NAMALWA (cell line): ENCODE measurements at places on chromosomes 1 and 21.

- DNase-seq: no peak
Measured at GRCh38 chr1:29607236-29607635, 370.9 kb downstream of the PTPRU start.

GRCh38 chr1:67582625-67583461 lies 102.2 kb upstream of the GADD45A start:
- no peak for DNase-seq

GRCh38 chr1:216346526-216346925 lies 76.7 kb downstream of the USH2A start:
- DNase-seq: no peak

DNA sequence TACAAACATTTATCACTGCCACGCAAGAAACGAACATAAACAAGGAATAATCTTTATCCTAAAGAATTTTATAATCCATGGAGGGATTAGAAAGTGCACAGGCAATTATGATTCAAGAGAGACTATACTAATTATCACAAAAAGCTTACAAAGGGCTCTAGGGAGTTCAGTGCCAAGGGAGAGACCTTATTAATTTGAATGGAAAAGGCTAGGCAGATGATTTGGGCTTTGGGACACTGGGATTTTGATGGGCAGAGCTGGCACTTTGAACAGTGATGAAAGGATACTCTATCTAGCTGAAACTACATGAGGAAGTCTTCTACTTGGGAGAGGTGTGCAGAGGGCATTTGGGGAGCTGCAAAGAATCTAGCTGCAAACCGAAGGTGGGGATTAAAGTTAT lies 48.9 kb upstream of the IVNS1ABP start:
- DNase-seq: no peak

DNA sequence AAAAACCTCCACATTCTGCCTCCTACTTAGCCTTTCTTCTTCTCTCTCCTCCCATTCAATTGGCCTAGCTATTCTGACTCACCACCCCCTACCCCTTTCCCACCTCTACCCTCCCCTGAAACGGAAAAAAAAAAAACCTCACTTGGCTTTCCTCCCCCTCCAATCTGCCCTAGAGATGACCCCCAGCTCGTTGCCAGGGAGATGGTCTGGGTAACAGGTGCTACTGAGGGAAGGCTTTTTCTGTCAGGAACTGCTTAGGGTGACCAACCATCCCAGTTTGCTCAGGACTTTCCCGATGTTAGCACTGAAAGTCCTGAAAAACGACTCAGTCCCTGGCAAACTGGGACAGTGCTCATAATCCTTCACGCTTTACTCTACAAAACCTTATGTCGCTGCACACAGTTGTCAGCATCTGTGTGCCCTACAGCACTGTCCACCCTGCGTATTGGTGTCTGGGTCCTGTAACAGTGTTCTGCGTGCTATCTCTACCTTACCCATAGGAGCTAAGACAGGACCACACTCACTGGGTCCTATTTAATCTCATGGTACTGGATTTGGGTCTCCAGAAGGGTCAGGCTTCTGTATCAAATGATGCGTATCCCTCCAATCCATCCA lies 7.7 kb upstream of the CADM3 start:
- no peak for DNase-seq

DNA sequence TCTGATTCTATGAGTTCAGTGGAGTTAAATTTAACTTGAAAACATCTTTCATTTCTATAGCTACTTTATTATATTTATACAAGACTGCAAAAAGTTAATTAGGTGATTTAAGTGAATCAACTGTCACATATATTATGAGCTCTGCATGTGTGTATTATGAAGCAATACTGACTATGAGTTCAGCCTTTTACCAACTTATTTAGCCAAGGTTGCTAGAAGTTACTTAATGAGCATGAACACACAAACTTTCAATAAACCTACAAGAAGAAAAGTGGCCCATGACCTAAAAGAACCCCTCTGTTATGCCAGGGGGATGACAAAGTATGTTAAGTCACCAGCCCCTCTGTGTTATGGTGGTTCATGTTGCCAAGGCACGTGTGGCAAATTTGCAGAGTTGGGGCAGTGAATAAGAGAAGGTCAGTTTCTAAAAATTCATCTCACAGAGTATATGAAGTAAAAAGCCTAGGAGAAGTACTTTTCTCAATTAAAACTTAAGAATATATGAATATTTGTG lies 86.7 kb upstream of the LYPLAL1 start:
- no peak for DNase-seq

GRCh38 chr1:22676916-22677583 lies 24.0 kb downstream of the C1QB start:
- no peak for DNase-seq

DNA sequence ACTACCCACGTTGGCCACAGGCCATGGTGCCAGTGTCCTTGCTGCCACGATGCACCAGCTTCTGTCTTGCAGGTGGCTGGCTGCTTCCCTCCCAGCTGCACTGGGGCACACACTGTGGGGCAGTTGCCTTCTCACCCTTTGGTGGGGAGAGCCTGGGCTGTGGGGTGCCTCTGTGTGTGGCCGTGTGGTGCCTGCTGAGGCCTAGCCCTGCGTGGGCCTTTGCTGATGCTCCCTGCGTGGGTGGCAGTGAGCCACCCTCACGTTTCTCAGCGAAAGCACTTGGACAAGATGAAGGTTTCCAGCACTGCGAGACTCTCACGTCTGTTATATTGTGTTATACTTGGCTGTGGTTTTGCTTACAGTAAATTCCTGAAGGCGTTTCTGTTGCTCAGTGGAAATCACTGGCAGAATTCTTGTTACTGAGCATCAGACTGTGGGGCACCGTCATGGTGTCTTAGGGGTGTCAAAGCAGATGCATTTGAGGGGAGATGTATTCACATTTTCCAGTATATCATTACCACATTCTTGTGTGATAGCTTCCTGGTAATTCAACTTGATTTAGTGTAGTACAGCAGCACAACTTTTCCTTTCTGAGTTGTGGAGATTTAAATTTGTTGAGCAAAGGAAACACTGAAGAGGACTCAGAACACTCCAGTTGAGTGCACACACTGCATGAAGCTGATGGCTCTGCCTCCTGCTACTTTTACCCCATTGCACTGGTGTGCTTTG lies 124.7 kb downstream of the PCBP3 start:
- DNase-seq: no peak

GRCh38 chr21:39094087-39094780 lies 89.0 kb downstream of the PSMG1 start:
- DNase-seq: no peak

- DNase-seq: no peak
Measured at GRCh38 chr1:41041614-41042270, 20.2 kb upstream of the SLFNL1 start.

- DNase-seq: no peak
Measured at GRCh38 chr1:156579472-156579871, at the start of gene TTC24. TTC24 (plus strand) TSS chr1:156579723; CDS start chr1:156581365, 1,642 bp downstream.

DNA sequence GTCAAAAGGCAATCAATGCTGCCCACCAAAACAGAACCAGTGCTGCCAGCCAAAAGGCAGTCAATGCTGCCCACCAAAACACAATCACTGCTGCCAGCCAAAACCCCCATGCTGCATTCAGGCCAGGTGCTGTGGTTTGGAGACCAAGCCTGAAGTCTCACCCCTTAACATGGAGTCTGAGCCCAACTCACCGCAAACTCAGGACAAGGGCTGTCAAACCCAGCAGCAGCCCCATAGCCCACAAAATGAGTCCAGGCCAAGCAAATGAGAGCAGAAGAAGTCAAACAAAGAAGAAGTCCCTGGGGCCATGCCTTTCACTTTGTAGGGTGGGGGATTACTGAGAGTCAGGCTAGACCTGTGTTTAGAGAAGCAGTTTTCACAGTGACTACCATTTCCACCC lies 6.4 kb downstream of the SMCP start:
- DNase-seq: no peak

GRCh38 chr1:170893655-170894297 lies 41.6 kb upstream of the MROH9 start:
- no peak for DNase-seq

- no peak for DNase-seq
Measured at GRCh38 chr21:46179708-46180078, 4.6 kb downstream of the SPATC1L start.

DNA sequence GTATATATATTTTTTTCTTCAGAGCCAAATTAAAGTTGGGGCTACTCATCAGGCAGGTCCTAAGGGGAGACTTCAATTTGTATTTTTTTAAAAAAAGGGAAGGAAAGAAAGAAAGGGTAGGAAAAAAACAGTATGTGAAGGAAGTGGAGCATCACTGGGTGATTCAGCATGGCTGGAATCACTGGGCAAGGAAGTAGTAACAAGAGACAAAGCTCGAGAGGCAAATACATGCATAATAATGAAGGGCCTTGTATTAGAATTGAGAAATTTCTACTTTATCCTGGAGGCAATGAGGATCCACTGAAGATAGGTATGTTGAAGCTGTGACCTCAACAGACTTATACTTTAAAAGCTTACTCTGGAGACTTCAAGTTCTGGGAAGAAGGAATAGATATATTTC lies 184.4 kb downstream of the COQ8A start:
- DNase-seq: no peak

DNA sequence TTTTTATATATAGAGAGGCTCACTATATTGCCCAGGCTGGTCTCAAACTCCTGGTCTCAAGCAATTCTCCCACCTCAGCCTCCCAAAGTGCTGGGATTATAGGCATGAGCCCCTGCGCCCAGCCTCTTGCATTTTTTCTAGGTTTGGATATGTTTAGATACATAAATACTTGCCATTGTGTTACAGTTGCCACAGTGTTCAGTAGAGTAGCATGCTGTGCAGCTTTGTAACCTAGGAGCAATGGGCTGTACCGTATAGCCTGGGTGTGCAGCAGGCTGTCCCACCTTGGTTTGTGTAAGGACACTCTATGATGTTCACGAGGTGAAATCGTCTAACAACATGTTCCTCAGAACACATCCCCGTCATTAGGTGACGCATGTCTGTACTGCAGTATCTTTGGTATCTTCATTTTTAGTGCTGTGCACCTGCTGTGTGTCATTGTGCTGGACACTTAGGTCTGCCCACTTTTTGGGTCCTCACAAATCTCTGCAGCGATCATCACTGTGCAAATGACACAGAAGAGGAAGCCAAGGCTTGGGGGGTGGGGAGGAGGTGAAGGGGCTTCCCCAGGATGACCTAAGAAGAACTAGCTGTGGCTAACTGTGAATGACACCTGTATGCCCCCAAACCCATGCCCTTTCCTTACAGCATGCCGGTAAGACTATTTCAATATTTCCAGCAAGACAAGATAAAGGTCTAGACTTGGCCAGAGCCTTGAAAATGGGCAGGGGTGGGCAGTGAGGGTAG lies 44.5 kb downstream of the SDC3 start:
- no peak for DNase-seq

GRCh38 chr1:198607714-198608113 lies 31.1 kb upstream of the PTPRC start:
- DNase-seq: no peak

GRCh38 chr1:210648588-210649269 lies 320.0 kb downstream of the HHAT start:
- no peak for DNase-seq

DNA sequence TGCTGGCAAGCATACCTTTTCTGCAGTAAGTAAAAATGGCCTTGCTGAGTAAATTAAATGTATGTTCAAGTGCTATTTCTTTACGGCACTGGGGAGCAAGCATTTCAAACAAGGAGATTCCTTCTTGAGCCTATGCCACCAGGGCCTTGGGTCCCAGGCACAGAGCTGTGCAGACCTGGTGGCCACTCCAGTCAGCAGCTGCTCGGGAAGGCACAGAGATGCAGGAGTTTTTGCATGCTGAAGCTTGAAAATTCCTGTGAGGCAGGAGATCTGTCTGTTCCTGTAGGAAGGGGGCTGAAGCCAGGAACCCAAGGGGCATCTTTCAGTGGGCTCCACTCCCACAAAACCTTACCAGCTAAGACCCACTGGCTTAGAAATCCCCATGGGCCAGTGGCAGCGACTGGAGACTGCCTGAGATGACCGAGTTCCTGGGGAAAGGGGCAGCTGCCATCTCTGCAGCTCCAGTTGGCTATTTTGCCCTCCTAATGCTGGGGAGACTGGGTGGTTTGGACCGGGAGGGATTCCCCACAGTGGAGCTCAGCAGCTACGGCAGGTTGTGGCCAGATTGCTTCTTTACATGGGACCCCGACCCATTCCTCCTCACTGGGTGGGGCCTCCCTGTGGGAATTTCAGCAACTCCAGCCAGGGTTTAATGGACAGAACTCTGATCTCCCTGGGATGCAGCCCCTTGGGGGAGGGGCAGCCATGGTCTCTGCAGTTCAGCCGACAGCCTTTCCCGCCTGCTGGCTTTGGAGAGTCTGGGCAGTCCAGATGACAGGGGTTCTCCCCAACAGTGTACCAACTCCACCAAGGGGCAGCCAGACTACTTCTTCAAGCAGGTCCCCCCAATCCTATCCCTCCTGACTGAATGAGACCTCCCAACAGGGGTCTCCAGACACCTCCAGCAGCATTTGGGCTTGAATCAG lies 8.4 kb upstream of the PGBD2 start:
- DNase-seq: no peak

DNA sequence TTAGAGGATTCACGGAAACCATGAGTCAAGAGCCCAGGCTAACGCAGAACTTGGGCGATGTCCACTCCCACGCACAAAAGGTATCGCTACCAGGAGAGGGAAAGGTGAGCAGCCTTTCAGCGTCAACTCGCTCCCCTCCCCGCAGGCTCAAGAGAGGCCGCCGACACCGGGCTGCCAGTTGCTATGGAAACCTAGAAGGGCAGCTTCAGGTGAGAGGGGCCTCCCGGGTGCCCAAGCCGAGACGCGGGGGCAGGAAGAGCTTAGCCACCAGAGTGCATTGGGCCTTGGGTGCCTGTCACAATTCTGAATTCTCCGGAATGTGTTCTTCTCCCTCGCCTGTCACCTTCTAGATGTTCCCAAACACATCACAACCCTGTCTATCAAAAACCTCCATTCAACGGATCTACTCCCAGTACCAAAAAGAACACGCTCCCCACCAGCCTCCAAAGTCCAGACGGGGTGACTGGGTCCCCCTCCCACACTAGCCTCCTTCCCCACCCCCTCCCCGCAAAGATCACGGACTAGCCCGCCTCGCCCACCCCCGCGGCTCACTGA lies 694 bp downstream of the MEAF6 start:
- peak; percentile 41 for DNase-seq

DNA sequence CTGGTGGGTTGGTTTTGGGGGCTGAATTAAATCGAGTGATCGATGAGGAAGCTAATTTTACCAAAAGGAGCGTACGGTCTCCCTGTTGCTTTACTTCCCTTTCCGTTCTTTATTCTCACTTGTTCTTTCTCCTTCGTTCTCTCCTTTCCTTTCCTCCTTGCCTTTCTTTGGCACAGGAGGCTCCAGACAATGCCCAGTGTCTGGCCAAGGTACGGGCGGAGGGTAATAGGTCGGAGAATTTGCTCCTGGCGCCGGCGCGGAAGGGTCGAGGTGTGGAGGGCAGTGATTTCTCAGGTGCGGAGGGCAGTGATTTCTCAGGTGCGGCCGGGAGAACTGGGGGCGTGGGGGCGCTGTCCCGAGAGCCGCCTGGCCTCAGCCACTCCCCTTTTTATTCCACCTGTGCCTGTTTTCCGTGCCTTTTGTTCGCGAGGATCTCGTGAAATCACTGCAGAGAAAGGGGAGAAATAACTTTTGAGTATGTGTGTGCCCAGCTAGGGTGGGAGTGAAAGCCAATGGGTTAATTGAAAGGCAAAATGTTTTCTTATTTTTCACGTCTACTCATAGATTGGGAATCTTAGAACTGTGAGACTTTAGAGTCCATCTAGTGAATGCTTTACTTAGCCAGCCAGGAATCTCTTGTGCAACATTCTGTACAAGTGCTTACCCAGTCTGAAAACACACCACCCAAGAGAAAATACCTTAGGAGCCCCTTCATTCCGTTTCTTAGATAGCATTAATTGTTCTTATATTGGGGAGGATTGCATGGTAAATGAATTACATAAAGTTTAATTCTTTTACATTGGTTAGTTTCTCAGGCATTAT lies 1.3 kb downstream of the FNBP1L start:
- no peak for DNase-seq

- no peak for DNase-seq
Measured at GRCh38 chr1:3197781-3198316, 128.8 kb downstream of the PRDM16 start.
